ENCODE measurements at places on chromosomes 2 and 18.

DNA sequence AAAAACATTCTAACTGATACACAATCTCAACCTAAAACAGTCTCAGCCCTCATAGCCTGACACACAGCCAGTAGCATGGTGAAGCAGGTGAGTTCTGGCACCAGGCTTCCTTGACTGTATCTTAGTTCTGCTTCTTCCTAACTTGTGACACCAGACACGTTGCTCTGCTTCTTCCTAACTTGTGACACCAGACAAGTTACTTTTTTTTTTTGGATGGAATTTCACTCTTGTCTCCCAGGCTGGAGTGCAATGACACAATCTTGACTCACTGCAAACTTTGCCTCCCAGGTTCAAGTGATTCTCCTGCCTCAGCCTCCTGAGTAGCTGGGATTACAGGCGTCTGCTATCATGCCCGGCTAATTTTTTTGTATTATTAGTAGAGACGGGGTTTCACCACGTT lies 6.7 kb upstream of the ATG16L1 start:
- DNase-seq, result no peak

DNA sequence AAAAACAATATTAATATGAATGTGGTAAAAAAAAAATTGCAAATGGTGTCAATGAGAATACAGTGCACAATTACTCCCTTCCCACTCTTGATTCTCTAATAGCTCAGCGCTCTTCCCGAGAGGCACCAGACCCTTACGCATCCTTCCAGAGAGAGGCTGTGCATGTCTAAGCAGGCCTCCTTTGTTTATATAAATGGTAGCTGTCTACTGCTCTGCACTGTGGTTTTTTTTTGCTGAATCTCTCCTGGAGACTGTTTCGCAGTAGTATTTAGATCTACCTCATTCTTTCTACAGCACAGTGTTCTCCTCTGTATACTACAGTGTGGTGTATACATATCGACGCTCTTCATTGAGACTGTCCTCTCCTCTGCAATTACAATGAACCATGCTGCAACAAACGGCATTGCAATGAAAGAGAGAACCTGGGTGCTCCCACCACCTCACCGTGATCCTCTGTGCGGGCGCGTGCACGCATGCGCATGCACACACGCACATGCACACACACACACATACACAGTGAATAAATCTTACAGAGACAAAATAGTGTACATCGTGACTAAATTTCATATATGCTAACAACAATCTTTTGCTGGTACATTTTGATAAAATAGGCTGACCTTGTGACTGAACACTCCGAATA lies 19.4 kb downstream of the SEPTIN10 start:
- no peak for DNase-seq

DNA sequence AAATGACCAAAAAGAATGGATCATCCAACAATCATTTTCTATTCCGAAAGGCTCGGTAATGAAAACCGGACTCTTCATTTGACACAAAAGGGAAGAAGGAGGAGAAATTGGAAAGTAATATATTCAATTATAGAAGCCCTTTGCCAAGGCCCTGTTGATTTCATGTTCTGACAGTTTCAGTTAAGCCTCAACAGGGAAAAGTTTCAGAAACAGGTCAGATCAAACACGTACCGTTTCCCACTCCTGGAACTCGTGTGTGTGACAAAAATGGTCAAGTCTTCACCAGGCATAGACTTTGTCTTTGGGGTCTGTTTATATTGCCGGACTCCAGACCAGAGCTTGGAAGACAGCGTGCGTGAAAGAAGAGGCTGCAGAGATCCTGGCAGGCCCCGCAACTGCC lies 101.3 kb upstream of the BCL2L11 start:
- DNase-seq, result no peak

DNA sequence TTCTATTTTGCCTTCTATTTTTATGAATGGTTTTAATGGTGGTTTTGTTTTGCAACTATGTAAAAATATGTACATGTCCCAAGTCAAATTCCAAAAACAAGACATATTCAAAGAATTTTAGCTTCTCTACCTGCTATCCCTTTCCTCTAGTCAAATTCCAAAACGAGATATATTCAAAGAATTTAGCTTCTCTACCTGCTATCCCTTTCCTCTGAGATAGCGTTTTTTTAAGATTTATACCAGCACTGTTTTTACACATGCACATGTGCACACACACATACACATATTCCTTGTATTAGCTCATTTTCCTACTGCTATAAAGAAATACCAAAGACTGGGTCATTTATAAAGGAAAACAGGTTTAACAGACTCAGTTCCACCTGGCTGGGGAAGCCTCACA lies 199.1 kb upstream of the ARL4C start:
- no peak for DNase-seq

GRCh38 chr2:63789338-63790020 lies 52.2 kb upstream of the UGP2 start:
- no peak for DNase-seq

GRCh38 chr2:98487806-98488189 lies 43.1 kb downstream of the INPP4A start:
- no peak for DNase-seq

DNA sequence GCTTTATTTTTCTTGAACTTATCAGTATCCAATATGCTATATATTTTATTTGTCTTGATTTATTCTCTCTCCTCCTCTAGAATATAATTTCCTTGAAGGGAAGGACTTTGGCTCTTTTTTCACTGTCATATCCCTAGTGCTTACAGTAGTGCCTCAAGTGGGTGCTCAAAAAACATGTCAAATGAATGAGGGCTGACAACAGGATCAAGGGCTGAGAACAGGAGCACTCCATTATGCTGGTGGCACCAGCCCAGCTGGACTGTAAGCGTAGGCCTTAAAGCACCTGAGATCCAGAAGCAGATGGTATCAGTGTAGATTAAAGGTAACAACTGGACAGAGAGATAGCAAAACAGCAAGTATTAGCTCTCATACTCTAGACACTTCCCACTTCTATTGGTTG lies 46.3 kb downstream of the PMS1 start:
- DNase-seq, result no peak

DNA sequence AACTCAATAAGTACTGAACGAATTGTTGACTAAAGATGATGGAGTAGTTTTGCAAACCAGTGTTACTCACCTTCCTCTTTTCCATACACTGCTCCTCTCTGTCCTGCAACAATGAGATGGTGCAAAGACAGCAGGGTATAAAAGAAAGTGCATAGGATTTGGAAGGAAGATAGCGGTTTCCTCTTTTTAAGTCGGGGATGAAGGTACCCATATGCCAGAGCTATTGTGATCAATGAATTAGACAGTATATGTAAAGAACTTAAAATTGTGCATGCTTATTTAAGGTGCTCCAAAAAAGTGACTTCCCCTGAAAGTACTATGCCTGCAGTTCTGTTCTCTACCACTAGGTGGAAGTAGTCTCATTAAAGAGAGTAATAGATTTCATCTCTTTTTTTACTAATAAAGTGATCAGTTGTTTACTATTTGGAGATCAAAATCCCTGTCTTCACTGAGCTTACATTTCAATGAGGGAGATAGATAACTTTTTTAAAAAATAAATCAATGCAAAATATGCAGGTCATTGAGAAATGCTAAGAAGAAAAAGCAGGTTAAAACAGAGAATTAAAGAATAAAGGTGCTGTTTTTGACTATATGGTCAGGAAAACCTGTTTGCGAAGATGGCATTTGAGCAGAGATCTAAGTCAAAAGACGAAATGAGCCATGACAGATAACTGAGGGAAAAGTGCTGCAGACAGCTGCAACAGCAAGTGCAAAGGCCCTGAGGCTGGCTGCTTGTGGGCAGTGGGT lies 339.7 kb upstream of the SLC14A2 start:
- no peak for DNase-seq

DNA sequence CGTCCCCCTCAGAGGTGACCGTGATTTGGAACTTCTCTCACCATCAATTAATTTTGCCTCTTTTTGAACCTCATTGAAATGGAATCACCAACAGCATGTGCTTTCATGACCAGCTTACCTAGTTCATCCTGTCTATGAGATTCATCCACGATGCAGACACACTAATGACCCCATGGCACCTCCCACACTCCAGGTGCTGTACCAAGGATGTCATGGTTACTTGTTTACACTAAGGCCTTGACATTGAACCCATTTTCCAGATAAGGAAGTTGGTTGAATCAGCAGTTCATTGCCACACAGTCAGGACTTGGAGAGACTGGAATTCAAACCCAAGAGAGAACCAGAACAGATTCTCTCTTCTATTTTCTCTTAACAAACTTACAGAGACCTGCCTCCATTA lies 139.0 kb downstream of the ZFP36L2 start:
- no peak for DNase-seq

- DNase-seq, result no peak
Measured at GRCh38 chr2:1793868-1794445, 49.6 kb upstream of the PXDN start.

DNA sequence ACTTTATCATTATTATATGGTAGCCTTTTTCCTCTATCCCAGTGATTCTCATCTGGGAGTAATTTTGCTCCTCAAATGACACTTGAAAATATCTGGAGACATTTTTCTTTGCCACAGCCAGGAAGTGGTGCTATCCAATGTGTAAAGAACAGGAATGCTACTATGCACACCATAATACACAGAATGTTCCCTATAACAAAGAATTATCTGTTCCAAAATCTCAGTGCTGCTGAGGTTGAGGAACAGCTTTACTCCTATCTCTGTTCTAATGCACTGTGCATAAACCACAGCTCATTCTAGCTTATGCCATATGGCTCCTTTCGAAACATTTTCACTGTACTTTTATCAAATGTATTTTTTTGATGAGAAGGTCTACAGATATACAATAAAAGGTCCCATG lies 1231.2 kb upstream of the CELF4 start:
- DNase-seq, result no peak

- no peak for DNase-seq
Measured at GRCh38 chr2:206202446-206202845, 42.8 kb downstream of the EEF1B2 start.

GRCh38 chr2:42369532-42370229 lies 8.7 kb upstream of the COX7A2L start:
- DNase-seq, result no peak

DNA sequence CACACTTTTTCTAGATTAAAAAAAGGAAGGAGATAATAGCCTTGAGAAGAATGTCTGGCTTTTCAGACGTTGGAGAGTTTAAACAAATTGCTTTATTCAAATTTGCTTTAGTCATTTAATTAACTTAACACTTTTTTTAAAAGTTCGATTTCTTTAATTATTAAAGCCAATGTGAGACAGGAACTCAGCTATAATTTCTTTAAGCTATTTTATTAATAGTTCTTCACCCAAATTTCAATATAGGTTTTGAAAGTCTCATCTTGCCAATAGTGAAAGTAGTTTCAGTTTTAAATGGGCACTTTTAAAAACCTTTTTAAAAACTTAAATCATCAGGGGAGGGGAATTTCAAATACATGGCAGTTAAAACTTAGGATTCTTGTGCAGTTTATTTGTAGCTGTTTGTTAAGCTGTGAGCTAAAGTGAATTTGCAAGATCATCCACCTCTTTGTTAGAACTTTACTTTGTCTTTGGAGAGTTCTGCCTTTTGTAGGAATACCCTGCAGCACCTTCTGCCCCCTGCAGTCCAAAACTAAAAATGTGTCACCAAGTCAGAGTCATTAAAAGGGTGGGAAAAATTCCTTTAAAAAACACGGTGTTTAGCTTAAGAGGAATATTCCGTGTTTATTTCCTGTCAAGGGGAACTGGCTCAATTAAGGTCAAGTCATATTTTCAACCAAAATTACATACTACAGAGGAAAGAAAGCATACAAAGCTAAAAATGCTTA lies 4.6 kb downstream of the TGIF1 start:
- DNase-seq, result no peak

Measured in activated naive CD4-positive, alpha-beta T cell (primary cell).